ENCODE measurements at places on chromosomes 2 and 18.

GRCh38 chr18:9575558-9575957 is 38.8 kb downstream of the PPP4R1 start:
- no peak for DNase-seq

GRCh38 chr2:212549463-212549862 is 10.9 kb upstream of the ERBB4 start:
- no peak for DNase-seq

DNA sequence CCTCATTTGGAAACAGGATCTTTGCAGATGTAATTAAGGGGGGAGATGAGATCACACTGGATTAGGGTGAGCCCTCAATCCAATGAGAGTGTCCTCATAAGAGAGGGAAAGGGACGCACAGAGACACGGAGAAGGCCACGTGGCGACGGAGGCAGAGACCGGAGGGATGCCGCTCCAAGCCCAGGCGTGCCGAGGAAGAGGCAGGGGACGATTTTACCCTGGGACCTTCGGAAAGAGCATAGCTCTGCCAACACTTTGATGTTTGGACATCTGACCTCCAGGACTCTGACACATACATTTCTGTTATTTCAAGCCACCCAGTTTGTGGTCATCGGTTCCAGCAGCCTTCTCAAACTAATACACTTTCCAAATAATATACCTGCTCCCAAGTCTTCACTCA is 84.4 kb upstream of the ZCCHC2 start:
- DNase-seq = no peak

GRCh38 chr2:10413503-10413902 is 34.6 kb downstream of the ODC1 start:
- DNase-seq = no peak

DNA sequence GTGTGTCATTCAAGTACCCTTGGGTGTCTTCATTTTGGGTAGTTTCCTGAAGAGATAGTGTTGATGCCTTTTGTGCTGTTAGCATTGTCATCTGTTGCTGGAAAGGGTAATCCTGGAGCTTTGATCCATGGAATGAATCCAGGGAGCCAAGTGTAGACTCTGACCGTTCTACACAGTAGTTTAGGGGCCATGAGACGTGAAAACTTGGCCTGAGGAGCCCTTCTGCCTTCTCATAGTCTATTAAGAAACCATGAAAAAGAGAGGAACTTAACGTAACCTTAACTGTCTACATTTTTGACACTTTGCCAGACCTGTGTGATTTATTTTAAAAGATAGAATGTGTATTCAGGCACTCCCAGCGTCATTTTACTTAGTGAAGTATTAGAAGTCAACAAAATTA is 194.0 kb downstream of the BABAM2 start:
- DNase-seq = no peak

DNA sequence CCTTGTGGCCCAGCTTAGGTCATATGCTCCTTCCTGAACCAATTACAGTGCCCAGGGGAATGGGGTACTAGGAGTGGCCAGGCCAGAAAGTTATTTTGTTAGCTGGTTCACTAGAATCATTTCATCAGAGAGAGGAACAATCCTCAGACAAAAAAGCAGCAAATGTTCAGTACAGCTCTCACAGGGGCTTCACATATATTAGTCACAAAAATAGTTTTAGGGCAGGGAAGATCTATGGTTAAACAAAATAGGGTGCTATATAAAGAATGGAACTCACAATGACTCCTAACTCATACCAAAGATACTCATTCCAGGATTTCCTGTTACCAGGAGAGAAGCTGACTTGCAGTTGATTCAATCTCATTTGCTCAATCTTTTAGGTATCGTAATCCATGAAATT is 71.0 kb downstream of the CWC22 start:
- DNase-seq = no peak

DNA sequence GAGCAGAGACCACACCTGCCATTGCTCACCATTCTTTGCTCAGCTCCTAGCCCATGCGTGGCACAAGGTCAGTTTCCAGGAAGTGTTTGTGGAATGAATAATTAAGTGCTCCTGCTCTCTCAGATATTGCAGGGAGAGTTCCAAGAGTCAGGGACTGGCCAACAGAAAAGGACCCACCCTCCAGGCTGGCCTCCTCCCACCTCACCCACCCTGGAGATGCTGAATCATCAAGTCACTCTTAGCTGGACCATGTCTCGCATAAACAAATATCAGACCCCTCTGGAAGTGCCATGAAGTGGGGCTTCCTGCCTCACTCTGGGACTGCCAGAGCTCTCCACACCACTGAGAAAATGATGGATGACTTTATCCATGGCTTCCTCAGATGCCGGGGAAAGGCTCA is 256.0 kb downstream of the TNS1 start:
- DNase-seq = no peak

DNA sequence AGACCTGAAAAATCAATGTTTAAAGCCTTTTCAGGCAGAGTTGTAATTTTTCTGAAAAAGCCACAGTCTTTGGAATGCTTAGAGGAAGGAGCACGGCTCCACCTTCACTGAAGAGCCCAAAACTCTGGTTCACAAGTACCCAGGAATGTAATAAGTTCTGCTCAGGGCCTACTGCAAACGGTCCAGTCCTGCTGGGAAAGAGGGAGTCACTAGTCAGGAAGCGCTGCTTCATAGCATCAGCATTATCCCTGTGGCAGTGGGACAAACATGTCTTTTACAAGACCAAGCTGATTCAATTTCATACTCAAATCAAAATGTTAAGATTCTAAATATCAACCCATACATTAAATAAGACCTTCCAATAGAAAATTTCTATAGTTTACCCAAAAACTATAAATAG is 152.9 kb upstream of the PGAP1 start:
- no peak for DNase-seq

GRCh38 chr18:39260565-39260964 is 1695.0 kb upstream of the CELF4 start:
- DNase-seq = no peak

- DNase-seq = no peak
These were observed 46.5 kb downstream of the IL1RL2 start for GRCh38 chr2:102233132-102233884.

DNA sequence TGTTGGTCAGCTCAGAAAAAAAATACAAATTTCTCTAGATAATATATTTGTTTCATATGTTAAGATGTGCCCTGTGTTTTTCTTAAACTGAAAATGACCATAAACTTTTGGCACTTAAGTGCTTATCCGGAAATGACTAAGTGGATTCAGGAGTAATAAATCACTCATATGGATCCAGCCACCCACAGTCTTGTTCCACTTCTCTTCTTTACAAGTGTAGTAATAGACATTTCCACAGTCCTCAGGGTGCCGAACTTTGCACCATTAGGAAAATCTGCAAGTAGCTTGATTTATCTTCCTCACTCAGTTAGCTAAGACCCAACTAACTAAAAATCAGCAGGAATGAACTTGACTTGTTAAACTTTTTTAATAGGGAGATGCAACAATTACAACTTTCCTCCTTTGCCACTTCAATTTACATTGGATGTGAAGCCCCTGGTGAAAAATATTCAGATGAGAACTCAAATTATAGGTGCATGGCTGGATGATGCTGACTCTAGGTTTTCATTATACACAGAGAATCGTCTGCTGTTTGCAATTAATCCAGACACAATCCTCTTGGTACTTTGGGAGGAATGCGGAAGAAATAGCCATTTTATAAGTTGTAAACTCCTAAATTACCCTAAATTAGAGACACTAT is 322.5 kb downstream of the ARHGAP15 start:
- DNase-seq = no peak

- no peak for DNase-seq
These were observed 125.7 kb upstream of the EPAS1 start for GRCh38 chr2:46171411-46171953.

- DNase-seq = no peak
These were observed 24.4 kb upstream of the AAK1 start for GRCh38 chr2:69667805-69668382.

GRCh38 chr2:127611076-127611925 is 34.7 kb upstream of the GPR17 start:
- no peak for DNase-seq

- DNase-seq = no peak
These were observed 328.5 kb upstream of the FANCL start for GRCh38 chr2:58569475-58570185.

DNA sequence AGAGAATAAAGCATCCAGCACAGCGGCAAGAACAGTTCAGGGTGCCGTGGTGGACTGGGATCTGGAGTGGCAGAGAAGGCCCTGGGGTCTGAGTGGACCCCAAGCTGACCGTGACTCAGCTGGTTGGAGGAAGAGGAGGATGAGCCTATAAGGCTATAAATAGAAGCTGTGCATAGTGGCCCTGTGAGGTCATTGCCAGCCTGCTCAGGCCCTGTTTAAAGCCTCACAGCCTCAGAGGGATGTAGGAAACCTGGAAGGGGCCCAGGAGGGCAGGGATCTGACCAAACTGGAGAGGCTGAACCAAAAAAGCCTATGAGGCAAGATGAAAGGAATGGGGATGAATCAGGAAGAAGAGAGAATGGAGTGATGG is 11.3 kb upstream of the DES start:
- DNase-seq = peak; percentile 40

DNA sequence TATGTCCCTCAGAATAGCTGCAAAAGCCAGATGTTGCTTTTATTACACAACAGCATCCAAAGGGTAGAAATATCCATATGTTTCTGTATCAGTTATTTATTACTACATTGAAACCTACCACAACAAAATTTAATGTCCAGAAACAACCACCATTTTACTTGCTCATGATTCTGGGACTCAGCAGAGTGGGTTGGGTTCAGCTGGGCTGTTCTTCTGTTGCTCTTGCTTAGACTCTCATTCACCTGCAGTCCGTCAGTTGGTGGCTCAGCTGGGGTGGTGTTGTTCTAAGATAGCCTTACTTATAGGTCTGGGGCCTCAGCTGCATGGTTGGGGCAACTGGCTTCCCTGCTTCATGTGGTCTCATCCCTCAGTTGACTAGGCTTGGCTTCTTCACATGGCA is 21.7 kb downstream of the AQP4 start:
- DNase-seq = no peak

DNA sequence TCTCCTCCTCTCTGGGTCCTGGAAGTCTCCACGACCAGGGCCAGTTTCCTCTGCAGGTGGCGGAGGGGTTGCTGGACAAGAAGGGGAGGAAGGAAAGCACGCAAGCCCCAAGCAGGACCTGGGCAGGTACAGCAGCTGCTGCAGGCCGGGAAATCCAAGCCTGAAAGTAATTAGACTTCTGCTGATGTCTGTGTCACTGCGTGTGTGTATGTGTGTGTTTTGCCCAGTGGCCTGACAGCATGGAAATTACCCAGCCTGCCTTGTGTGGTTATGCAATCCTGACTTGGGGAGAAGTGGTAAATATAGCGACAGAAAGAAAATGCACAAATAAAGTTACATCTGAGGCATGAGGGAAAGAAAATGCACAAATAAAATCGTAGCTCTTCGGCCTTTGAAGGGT is 121.8 kb upstream of the ZBTB14 start:
- no peak for DNase-seq

All from GOT3 (cell line).